GM12878 (cell line): ENCODE measurements at places on chromosomes 12 and 14. TPM values are rescaled to one million over a fixed set of nuclear protein-coding genes. Genes with fewer than 3 reads are reported as not detected.

Gene ZBTB25
- polyA plus RNA-seq = 11.1 and 13.9 TPM in 2 replicates

Gene RESF1
- 30.2 and 33.4 TPM in 2 replicates for polyA plus RNA-seq

Gene SERPINA5
- polyA plus RNA-seq = not detected in 2 replicates

Gene TUNAR
- polyA plus RNA-seq = not detected in 2 replicates

Gene KLRG1
- 2.5 and 4.5 TPM in 2 replicates for polyA plus RNA-seq

Gene RNASE7
- not detected in 2 replicates for polyA plus RNA-seq

Gene CLEC6A
- polyA plus RNA-seq = not detected in 2 replicates

Gene ETFBKMT
- 0.56 and 1.1 TPM in 2 replicates for polyA plus RNA-seq

Gene KRT85
- polyA plus RNA-seq = 0.05 and 0.12 TPM in 2 replicates

Gene KLRD1
- polyA plus RNA-seq = not detected in 2 replicates

Gene MPHOSPH9
- 52.5 and 58.1 TPM in 2 replicates for polyA plus RNA-seq

Gene B3GNT4
- 0.25 and 0.88 TPM in 2 replicates for polyA plus RNA-seq

Gene COX8C
- polyA plus RNA-seq = not detected in 2 replicates

Gene TAS2R10
- polyA plus RNA-seq = 0.28 TPM in 1 of 2 replicates, not detected in the other

Gene CCDC197
- not detected in 2 replicates for polyA plus RNA-seq

Gene SLC7A7
- polyA plus RNA-seq = 28.8 and 31.1 TPM in 2 replicates

Gene BMAL2
- 35.8 and 38.1 TPM in 2 replicates for polyA plus RNA-seq

Gene LRRC10
- polyA plus RNA-seq = not detected in 2 replicates

Gene WNT1
- not detected in 2 replicates for polyA plus RNA-seq

Gene PCED1B
- polyA plus RNA-seq = 2.6 and 2.8 TPM in 2 replicates

Gene PPP1R13B
- polyA plus RNA-seq = 0.89 and 1.3 TPM in 2 replicates

Gene PRICKLE1
- polyA plus RNA-seq = 0.47 and 1.2 TPM in 2 replicates

Gene CLMN
- 45.7 and 49.3 TPM in 2 replicates for polyA plus RNA-seq
